ENCODE measurements at places on chromosomes 2 and 18. TPM values are rescaled to one million over a fixed set of nuclear protein-coding genes. Genes with fewer than 3 reads are reported as not detected.

Gene ST3GAL5
- 17.7 TPM for total RNA-seq

Gene PAIP2B
- 0.59 TPM for total RNA-seq

Gene B3GNT2
- total RNA-seq: 19.2 TPM

GRCh38 chr2:154960802-154961583 is 262.5 kb downstream of the KCNJ3 start:
- no peak for DNase-seq
- H3K27me3 ChIP-seq: no peaks in the 10 kb centered on the region
- no peak overlapping the region for H3K4me3 ChIP-seq
- no peak overlapping the region for H3K27ac ChIP-seq
- no peaks in the 10 kb centered on the region for H3K36me3 ChIP-seq
- H3K4me1 ChIP-seq: no peaks in the 10 kb centered on the region

DNA sequence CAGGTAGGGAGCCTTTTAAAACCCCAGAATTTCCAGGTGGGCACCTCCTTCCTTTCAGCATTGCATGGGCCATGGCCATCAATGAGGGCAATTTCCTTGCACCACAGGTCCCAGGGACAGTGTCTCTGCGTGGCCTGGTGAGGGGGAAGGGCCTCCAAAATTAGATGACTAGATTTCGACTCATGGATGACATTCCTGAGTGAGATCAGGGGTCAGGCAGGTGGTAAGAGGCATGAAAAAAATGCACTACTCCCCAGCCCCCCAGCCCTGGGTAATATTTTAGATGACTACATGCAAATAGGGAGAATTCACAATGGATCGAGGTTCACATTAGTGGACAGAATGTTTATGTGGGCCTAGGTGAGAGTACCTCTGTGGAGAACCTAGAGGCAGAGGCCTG is 19.0 kb upstream of the IGFBP5 start:
- no peak for DNase-seq
- H3K36me3 ChIP-seq: no peaks in the 10 kb centered on the region
- peaks cover 18% of the 10 kb centered on the region for H3K4me1 ChIP-seq
- peak overlapping the region; percentile 27 for H3K27ac ChIP-seq
- H3K27me3 ChIP-seq: peaks cover 53% of the 10 kb centered on the region

Gene SCN7A
- not detected for total RNA-seq

Data from osteoblast (primary cell).